AG04449 (cell line): ENCODE measurements at places on chromosomes 11 and 22.

GRCh38 chr11:87036756-87037449 is 831 bp upstream of the TMEM135 start:
- no peak for DNase-seq

- no peak for DNase-seq
Measured at GRCh38 chr11:64013141-64013896, 22.4 kb upstream of the FLRT1 start.

DNA sequence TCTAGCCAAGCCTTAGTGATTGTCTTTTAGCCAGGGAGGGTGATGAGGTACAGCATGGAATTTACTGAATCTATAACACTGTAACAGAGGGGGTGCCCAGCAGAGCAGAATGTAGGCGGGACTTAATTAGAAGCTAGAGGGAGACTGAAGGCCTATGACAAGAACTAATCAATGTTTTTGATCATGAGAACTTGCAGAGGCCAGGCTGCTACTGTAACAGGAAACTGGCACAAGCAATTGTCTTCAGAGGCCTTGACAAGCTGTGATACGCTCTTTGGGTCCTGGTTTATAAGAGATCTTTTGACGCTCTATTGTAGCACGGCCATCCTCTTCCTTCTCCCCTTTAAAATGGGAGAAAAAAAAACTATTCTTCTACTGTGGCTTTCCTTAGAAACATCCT is 1297.3 kb downstream of the JRKL start:
- DNase-seq, result no peak

GRCh38 chr11:34970033-34970432 is 53.6 kb downstream of the PDHX start:
- DNase-seq, result no peak

DNA sequence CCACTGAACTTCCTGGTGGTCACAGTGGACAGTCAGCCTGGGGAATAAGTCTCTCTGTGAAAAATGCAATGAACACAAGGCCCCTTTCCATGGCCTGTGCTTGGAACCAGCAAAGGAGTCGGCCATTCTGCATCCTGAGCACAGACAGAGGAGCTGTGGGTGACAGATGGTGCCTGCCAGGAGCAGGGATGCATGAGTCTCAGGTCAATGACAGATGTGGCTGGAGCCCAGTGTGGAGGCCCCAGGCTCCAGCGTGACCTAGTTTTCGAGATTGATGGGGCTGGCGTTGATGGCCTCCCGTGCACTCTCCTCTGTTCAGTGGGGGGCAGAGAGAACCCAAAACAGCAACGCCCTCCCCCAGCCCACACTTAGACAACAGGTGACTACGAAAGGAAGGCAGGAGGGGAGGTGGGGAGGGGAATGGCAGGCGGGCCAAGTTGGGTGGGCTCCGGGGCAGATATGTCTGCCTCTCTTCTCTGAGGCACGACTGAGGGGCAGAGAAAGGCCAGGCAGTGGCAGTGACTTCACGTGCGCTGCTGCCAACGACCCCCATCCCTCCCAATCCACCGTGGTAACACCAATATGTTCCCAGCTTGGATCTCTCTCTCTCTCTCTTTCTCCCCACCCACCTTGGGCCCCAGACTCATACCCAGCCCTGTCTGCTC is 34.4 kb upstream of the CD5 start:
- DNase-seq, result no peak

DNA sequence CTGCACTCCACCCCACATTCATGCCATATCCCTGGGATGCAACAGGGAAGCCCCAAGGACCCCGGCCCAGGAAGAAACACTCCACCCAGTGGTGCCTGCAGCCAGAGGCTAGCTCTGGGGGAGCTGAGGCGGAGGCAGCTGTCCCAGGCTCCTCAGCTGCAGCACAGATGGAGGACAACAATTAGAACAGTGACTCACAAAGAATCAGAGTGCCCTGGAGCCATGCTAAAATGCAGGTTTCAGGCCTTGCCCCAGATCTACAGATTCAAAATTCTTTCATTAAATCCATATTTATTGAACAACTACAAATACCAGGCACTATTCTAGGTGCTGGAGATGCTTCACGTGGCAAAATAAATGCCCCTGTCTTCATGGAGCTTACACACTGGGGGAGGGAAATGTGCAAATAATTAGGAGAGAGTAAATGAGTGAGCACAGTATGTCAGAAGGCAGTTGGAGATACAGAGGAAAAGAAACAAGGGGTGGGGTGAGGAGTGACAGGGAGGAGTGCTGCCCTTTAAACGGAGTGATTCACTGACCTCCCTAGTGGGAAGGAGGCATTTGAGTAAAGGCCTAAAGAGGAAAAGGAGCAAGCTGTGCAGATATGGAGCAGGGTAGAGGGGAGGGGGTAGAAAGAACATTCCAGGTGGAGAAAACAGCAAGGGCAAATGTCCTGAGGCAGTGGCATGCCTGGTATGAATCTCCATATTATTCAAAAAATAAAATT is 73.3 kb upstream of the CSNK2A3 start:
- no peak for DNase-seq
